SIG-M5 (cell line): ENCODE measurements at places on chromosomes 13 and 19.

DNA sequence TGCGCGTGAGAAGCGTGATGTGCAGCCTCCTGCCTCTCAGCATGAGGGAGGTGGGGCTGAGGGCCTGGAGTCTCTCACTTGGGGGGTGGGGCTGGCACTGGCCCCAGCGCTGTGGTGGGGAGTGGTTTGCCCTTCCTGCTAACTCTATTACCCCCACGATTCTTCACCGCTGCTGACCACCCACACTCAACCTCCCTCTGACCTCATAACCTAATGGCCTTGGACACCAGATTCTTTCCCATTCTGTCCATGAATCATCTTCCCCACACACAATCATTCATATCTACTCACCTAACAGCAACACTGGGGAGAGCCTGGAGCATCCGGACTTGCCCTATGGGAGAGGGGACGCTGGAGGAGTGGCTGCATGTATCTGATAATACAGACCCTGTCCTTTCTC, 8.7 kb downstream of the CD177 start:
- no peak for DNase-seq

DNA sequence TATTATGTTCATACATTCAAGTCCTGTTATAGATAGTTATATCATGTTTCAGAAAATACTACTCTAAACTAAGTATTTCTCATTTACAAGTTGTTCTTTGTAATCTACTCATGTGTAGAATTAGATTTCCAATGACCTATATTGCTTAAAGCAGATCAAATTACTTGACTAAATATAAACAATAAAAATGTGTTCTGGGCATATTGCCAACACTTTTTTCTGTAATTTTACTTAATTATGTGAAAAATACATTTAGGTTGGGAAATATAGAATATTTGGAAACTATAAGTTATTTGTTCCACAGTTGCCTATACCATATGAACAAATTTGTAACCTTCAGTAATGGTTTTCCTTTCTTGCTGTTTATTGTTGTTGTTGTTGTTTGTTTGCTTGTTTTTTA, 275.2 kb upstream of the PCDH9 start:
- no peak for DNase-seq

GRCh38 chr19:947090-947706, 21.4 kb downstream of the ARID3A start:
- DNase-seq: no peak

- no peak for DNase-seq
These were observed 13.1 kb downstream of the CILP2 start for GRCh38 chr19:19550972-19551852.

GRCh38 chr13:44140146-44140545, 233.5 kb upstream of the SERP2 start:
- DNase-seq: no peak

- no peak for DNase-seq
These were observed 409.4 kb downstream of the IRS2 start for GRCh38 chr13:109376936-109377335.

DNA sequence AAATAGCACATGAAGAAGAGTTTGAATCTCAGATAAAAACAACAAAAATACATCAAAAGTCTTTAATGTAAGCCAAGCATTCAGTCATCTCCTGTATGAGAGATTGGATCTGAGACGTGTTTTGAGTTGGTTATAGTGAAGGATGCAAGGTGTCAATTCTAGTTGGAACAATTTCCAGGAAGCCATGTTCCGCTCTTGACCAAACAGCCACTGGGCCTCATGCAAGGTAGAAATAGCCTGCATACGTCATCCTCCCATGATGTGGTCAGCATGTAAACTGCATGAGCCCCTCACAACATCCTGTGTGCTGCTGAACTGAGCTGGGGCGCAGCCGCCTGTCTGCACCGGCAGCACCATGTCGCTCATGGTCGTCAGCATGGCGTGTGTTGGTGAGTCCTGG, at the start of gene KIR3DL3:
TSS of gene KIR3DL3 (plus strand) at position 301 of the 400 bp plus-strand sequence. CDS start at position 356, 55 bp downstream.
- DNase-seq: no peak

DNA sequence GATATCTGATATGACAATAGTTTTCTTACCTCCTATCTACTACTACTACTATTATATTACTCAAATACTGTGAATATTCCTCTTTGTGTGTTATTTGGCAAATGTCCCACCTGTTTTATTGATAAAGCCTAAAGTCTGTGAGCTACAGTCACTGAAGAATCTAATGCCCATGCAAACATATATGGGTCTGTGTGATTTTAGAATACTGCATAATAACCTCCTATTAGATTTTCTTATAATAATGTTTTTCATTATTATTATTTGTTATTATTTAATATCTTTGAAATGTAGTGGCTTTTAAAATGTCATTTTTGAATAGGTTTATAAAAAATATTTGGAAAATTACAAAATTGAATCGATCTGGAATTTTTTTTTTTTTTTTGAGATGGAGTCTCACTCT, 1330.8 kb upstream of the MIR17HG start:
- DNase-seq: no peak

- no peak for DNase-seq
These were observed 40.8 kb downstream of the ZSWIM4 start for GRCh38 chr19:13835791-13836723.

GRCh38 chr19:2166741-2167738, 3.3 kb downstream of the DOT1L start:
- DNase-seq: no peak

DNA sequence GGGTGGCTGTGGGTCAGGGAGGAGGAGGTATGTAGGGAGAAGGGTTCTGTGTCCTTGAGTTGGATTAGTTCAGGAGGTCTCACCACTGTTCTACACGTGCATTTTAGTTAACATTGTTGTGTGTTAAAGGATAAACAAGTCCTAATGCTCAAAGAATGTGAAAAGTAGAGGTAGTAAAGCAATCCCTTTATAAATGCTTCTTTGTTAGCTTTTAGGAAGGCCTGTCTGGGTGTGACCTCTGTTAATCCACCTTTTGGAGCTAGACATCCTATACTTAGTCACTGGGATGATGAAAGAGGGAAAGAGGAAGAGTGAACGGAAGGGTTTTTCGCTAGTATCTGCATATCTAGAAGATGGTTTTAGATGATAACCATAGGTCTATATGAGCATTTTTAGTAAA, 42.2 kb upstream of the FLT1 start:
- DNase-seq: no peak

- DNase-seq: no peak
These were observed 91.7 kb downstream of the GADD45B start for GRCh38 chr19:2567580-2567979.

DNA sequence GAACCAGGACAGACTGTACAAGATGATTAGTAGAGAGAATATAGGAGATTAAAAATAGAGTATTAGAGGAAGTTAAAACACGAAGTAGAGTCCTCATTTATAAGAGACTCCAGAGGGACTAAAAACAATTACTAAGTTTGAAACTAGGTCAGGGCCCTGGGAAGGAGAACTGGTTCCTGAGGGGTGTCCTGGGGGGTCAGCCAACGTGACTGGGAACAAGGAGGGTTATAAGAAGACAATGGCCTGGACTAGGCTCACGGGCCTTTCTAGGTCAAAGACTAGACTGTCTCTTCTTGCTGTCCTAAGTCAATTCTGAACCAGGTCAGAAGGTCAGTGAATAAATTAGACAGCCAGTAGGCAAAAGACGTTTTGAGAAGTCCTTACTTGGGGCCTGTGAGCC, 165.3 kb downstream of the IER2 start:
- DNase-seq: no peak

DNA sequence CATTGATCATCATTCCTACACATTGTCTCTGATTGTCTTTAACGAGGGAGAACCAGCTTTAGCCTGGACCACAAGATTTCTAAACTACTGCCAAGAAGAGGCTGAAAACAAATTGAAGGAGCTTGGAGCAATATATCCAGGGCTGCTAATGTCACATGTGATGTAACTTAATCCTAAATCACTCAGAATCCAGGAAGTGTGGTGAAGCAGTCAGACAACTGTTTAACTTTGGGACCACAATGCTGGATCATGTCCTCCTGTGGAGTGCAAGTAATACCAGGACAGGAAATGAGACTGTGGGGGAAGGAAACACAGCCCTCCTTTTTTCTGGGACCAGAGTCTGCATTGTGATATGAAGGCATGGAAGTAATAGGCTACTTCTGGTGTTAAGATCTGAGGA, 430.2 kb downstream of the KCTD12 start:
- DNase-seq: no peak

DNA sequence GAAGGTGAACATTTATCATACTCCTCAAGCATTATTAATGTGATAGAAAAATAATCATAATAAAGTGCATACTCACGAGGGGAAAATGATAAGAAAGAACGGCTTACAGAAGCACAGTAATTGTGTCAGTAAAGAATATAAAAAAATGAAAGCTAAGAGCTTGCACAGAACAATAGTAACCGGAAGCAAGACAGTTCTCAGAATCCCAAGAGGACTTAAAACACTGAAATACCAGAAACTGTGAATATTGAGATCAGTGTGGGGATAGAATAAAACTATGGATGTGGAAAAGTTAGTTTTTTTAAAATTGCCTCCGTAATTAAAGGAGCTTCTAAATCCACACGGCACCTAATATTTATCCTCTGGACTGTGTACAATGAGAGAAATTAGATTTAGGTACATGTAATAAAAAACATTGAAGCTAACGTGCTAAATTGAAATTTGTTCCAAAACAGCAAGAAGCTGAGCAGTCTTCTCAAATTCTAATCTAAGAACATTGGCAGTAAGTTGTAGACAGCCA, 482.7 kb downstream of the SLITRK6 start:
- DNase-seq: no peak

DNA sequence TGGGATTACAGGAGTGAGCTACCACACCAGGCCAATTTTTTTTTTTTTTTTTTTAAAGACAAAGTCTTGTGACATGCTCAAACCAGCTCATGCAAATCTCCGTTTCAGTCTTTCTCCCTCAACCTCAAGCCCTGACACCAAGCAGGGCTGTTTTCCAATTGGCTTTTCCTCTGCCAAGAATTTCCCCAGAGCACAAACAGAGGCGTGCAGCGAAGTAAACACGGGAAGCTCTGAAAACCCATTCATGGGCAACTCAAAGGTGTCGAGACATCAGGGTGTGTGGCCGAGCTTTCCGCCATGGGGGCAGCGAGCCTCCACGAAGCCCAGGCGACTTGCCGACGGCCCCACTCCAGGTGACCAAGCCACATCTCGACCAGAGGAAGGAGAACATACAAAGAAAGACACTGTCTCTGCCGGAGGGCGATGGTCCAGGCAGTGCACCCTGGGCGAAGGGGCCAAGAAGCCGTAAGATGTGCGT, 70.0 kb downstream of the INSR start:
- DNase-seq: no peak

GRCh38 chr13:23467048-23467931, 33.8 kb upstream of the SACS start:
- DNase-seq: no peak

DNA sequence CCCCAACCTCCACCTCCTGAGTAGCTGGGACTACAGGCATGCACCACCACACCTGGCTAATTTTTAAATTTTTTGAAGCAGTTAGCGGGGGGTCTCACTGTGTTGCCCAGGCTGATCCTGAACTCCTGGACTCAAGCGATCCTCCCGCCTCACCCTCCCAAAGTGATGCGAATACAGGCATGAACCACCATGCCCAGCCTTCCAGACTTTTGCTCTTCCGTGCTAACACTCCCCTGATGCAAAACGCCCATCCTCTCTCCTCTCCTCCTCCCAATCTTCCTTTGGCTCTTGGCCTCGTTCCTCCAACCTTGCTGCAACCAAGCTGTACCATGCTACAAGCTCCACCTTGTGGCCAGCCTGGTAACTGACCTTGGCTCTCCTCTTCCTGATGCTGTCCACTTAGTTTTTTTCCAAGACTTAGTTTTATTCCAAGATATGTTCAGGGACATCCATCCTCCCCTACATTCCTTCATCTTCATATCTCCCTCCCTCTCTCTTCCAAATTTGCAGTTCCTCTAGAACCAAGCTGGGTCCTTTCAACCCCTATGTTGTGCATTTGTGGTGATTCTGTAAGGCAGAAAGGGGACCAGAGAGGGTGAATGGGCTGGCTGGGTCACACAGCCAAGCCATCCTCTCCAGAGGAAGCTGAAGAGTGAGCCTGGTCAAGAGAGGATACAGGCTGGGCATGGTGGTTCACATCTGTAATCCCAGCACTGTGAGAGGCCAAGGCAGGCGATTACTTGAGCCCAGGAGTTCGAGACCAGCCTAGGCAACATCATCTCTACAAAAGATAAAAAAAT, 32.8 kb downstream of the TINCR start:
- no peak for DNase-seq

DNA sequence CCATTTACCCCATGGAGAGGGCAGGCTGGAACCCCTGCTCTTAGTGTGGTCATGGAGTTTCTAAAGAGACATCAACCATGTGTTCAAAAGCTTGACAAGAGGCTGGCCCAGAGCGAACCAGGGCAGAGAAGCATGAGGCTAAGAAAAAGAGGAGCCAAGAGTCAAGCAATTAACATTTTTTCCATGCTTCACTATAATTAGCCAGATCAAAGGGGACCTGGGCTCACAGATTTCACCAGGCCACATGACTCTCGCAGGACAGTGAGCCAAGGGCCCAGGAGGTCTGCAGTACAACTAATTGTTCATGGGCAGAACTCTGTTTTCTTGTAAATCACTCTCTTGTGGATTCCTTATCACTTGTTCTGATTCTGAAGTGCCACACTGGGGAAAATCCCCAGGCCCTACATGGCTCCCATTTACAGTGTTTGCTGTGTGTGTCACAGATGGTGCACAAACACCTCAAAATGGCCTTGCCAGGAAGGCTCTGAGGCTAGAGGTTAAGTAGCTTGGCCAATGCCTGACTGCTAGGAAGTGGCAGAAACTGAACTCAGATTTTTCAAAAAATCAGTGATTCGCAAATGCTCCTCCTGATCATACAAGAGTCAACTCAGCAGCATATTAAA, 101.2 kb downstream of the LHFPL6 start:
- no peak for DNase-seq

DNA sequence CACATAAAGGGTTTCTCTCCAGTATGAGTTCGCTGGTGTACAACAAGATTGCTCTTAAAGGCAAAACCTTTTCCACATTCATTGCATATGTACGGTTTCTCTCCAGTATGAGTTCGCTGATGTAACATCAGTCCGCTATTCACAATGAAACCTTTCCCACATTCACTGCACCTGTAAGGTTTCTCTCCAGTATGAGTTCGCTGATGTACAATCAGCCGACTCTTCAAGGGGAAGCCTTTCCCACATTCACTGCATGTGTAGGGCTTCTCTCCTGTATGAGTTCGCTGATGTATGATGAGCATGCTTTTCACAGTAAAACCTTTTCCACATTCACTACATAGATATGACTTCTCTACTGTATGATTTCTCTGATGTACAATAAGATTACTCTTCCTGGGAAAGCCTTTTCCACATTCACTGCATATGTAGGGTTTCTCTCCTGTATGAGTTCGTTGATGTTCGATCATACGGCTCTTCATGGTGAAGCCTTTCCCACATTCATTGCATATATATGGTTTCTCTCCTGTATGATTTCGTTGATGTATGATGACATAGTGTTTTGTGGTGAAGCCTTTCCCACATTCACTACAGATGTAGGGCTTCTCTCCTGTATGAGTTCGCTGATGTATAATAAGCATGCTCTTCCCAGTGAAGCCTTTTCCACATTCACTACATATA, 6.0 kb upstream of the ZNF614 start:
- no peak for DNase-seq

DNA sequence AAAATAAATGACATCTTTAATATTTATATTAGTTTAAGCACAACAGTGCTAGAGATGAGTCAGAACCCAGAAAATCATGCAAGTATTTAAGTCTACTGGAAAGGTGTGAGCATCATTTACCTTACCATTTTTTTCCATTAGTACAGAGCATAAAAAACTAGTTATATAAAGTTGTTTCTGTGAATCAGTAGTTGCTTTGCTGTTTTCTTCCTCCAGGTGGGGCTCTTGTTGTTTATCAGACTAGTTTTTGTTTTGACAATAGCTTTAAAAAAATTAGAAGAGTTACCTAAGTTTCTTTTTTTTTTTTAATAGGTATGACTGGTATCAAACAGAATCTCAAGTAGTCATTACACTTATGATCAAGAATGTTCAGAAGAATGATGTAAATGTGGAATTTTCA, 12.7 kb downstream of the SUGT1 start:
- no peak for DNase-seq
